Heart right ventricle (tissue), 16 donors: ENCODE measurements at places on chromosomes 11 and 22. TPM values are rescaled to one million over a fixed set of nuclear protein-coding genes. Genes with fewer than 3 reads are reported as not detected.

DNA sequence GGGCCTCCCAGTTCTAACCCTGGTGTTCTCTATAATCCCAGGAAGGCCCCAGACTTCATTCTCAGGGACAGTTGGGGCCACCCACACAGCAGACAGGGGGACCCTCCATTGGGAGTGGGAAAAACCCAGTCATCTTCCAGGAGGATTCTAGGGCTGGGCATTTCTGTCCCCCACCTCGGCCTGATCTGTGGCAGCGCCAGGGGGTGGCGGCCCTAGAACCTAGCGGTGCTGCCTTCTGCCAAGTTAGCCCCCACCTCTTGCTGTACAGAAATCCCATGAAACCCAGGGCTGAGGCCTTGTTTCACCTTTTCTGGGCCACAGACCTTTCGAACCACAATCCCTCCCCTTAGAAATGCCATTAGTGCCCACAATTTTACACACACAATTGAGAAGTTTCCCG lies 9.6 kb downstream of the CHST1 start:
- no peak for DNase-seq
- no peak overlapping the region for H3K4me3 ChIP-seq
- H3K4me1 ChIP-seq, result peaks cover 36% of the 10 kb centered on the region
- H3K27me3 ChIP-seq, result peaks cover 12% of the 10 kb centered on the region

DNA sequence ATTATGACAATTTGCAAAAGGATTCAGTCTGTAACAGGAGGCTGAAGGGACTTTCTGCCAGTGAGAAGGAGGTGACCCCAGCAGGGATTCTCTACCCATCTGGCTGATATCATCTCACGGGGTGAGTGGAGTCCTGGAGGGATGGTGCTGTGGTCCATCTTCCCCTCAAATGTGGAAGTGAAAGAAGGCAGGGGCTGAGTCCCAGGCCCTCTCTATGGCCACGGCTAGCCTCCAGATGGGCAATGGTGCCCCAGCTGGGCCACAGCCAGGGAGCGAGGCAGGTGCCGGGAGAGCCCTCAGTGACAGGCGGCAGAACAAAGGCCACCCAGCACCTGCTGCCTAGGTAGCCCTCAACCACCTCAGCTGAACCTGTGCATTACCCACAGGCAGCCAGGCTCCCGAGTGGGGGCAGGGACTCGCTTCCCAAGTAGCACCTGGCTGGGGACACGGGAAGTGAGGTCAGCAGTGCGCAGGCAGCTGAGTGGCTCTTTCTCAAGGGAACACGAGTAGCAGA lies 6.7 kb downstream of the NECTIN1 start:
- no peak overlapping the region for H3K27ac ChIP-seq
- no peaks in the 10 kb centered on the region for H3K4me1 ChIP-seq
- no peaks in the 10 kb centered on the region for H3K27me3 ChIP-seq
- no peaks in the 10 kb centered on the region for H3K36me3 ChIP-seq
- no peak for DNase-seq
- H3K4me3 ChIP-seq, result no peak overlapping the region

DNA sequence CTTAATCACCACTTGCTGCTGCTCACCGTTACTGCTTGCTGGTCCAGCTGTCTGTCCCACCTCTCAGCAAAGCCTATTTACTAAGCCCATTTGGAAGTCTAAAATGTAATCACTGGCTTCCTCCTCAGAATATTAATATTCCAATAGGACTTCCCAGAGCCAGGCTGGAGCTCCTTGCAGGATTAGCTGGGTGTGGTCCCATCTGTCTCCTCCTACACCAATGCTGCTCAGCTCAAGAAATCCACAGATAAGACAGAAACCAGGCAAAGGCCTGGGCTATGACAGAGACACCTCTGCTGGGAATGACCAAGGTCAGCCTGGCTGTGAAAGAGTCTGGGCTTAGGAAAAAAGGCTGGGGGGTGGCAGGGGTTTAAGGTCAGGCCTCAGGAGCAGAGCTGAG lies 317.8 kb downstream of the BUD13 start:
- peaks cover 5% of the 10 kb centered on the region for H3K4me1 ChIP-seq
- no peaks in the 10 kb centered on the region for H3K27me3 ChIP-seq
- DNase-seq, result no peak
- H3K27ac ChIP-seq, result no peak overlapping the region

DNA sequence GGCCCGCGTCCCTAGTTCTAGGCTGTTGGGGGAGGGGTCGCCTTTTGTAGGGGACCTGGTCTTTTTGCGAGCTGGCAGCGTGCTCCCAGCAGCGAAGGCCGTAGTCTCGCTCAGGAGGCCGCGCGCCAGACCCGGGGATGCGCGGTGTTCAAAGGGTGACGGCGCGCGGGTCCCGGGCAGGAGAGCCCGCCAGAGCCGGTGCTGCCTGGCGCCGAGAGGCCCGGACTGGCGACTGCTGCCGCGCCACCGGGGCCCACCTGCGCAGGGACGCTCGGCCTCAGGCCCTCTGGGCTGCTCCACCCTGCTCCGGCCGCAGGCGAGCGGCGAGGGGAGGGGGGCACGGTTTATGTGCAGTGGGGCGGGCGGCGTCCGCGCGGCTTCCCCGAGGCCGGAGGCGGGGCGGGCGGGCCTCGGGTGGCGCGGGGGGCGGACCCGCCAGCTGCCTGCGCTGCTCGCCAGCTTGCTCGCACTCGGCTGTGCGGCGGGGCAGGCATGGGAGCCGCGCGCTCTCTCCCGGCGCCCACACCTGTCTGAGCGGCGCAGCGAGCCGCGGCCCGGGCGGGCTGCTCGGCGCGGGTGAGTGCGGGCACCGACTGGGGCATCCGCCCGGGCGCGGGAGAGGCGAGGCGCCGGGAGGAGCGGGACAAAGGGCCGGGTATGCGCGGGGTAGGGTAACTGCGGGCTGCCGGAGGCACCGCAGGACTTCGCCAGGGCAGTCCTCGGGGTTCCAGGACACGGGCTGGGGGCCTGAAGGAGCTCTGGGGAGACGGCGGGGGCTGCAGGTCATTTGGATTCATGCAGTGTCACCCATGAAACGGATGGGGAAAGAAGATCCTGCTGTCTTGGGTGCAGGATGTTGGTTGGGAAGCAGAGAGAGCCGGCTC lies at the start of gene PRSS23:
Gene PRSS23, plus strand, starts transcription at position 467 of the 884 bp plus-strand sequence. CDS start 7,102 bp downstream, outside the sequence.
- peak within 1 kb of the TSS; percentile 66 for H3K4me3 ChIP-seq
- peak; percentile 52 for DNase-seq
- peaks cover 14% of the 10 kb centered on the region for H3K4me1 ChIP-seq
- no peak within 1 kb of the TSS for H3K27ac ChIP-seq
- H3K36me3 ChIP-seq, result no peaks in the 10 kb centered on the region

TCN2 gene
- 46.8 TPM for total RNA-seq

OR52A1 gene
- total RNA-seq, result not detected

HTR3B gene
- total RNA-seq, result not detected
